Stimulated activated CD4-positive, alpha-beta T cell treated with anti-CD3 and anti-CD28 coated beads, Interleukin-15, amount 100 ng/mL, for 48 hours (primary cell): ENCODE measurements at places on chromosomes 16 and 17.

- DNase-seq: no peak
Observed at GRCh38 chr16:73233329-73233765, 185.4 kb upstream of the ZFHX3 start.

GRCh38 chr16:66471264-66471663 is 44.2 kb downstream of the BEAN1 start:
- DNase-seq: no peak

- DNase-seq: no peak
Observed at GRCh38 chr17:58703137-58703915, 10.9 kb downstream of the RAD51C start.

- peak; percentile 54 for DNase-seq
Observed at GRCh38 chr17:42548070-42548837, 4.5 kb upstream of the HSD17B1 start.

DNA sequence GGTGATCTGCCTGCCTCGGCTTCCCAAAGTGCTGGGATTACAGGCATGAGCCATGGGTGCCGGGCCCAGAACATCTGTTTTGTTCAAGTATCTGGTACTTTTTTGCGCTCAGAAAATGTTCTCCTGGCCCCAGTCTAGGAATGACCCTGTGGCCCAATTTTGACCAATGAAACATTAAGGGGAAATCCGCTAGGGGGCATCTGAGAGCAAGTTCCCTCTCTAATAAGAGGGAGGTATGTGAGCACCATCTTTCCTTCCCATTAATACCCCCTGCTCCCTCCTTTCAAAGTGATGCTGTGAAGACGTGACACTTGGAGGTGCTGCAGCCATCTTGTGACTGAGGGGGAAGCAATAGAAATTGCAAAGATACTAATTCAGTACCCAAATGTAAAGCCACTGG is 16.5 kb upstream of the CLEC3A start:
- DNase-seq: no peak

GRCh38 chr17:73654241-73654640 is 10.0 kb upstream of the SDK2 start:
- DNase-seq: no peak
